ENCODE measurements at places on chromosomes 11 and 22. TPM values are rescaled to one million over a fixed set of nuclear protein-coding genes. Genes with fewer than 3 reads are reported as not detected.

DNA sequence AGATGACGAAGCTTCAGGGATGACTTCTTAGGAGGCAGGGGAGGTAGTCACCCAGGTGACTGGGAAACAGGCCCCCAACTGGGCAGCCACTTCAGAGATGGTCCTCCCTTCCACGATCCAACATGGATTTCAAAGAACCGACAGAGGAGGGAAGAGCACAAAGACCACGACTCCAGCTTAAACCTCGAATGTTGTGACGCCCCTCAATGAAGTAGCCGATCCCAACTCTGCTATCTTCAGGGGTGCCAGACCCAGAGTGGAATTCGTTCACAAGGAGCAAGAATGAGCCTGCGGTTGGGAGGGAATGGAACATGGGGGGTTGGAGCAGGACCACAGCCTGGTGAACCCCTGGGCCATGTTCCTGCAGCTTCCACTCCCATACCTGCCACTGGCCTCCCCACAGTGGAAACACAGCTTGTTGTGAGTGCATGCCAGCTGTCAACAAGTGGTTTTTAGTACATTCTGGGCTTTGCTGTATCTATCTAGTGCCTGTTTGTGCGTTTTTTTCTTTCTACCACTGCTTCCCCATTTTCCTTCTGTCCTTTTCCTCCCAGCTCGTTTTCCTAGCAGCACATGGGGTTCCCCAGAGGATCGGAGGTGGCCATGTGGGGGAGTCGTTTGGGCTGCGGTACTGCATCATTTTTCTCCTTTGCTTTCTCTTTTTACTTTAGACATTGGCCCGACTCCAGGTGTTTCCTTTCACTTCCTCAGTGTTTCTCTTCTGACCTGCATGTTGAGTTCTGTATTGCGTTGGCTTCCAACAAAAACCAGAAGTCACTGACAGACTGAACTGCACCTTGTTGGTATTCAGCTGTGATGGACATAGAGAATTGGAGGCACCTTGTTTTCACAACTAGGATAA, 65.8 kb downstream of the MORC2 start:
- DNase-seq, result no peak

DNA sequence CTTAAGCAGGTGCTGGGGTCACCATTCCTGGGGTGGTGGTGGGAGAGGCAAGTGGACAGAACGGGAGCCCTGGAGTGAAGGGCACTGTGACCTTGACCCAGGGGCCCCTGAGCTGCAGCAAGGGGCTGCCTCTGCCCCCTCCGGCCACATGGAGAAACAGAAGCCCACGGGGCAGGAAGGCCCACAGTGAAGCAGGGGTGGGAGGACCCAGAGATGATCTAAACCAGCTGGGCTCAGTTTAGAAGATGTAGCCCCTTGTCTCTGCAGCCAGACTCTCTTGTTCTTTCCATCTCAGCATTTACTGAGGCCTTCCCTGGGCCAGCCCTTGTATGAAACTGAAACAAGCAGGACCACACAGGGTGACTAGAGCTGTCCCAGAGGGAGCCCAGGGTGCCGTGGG, 30.5 kb downstream of the WNT11 start:
- no peak for DNase-seq

DNA sequence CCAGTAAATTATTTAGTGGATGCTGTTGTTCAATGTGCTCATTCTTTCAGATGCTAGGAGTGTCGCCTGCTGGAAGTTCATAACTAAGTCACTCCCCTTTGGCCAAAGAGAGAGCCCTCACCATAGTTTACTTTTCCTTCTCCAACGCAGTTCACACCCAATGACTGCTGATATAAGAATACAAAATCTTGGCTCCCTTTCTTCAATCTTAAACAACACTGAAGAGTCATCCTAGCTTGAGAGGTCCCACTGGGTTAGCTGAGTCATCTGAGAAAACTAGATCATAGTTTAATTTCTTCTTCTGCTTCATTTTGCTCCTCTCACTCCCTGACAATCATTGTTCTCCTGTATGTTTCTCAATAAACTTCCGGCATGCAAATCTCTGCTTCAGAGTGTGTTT, 5.4 kb upstream of the OR52L1 start:
- no peak for DNase-seq

GRCh38 chr11:121422675-121423074, 29.4 kb upstream of the SORL1 start:
- no peak for DNase-seq

DNA sequence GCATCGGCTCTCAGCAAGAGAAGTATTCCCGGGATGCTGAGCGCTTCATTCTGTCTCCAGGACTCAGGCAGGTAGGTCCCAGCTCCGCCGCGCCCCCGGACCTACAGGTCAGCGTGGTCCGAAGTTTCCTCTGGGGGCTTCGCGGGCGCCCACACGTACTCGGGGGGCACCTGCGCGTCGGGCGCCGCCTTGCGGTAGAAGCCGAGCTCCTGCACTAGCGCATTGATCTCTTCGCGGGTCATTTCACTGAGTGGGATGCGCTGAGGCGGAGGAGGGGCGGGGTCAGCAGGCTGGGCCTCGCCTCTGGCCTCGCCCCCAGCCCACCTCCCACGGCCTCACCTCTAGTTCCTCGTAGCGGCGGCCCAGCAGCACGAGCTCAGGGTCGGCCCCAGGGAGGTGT, 2.5 kb downstream of the SELENOM start:
- DNase-seq, result no peak

- no peak for DNase-seq
Observed at GRCh38 chr11:86811637-86812321, 11.4 kb downstream of the PRSS23 start.

Gene PGR
- 0.05 TPM for total RNA-seq

Gene MMP8
- total RNA-seq, result not detected

- DNase-seq, result no peak
Observed at GRCh38 chr11:67023957-67024353, 1.0 kb downstream of the SYT12 start.

GRCh38 chr11:76240161-76240540, 33.8 kb upstream of the WNT11 start:
- no peak for DNase-seq

- no peak for DNase-seq
Observed at GRCh38 chr22:47367993-47368945, 605.8 kb downstream of the TBC1D22A start.

DNA sequence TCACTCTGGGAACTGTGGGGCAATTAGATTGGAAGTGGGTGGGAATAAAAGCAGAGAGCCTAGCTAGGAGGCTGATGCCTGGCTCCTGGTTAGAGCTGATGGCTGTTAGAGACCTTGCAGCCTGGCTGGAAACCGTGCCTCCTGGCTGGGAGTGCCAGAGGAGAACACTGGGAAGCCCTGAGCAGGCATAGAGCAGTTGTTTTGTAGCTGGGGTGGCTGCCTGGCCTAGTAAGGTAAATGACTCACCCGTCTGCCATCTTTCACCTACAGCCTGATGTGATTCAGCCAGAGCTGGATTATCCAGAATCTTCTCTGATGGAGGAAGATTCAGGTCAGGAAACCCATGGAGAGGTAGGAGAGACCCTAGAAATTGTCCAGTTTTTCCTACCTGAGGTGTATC, 6.1 kb downstream of the UQCR10 start:
- no peak for DNase-seq

GRCh38 chr22:46672731-46673130, 52.5 kb downstream of the GRAMD4 start:
- DNase-seq, result no peak

GRCh38 chr11:34915136-34916014, 804 bp downstream of the APIP start:
- peak; percentile 4 for DNase-seq

Gene MCHR1
- total RNA-seq, result 11.2 TPM

DNA sequence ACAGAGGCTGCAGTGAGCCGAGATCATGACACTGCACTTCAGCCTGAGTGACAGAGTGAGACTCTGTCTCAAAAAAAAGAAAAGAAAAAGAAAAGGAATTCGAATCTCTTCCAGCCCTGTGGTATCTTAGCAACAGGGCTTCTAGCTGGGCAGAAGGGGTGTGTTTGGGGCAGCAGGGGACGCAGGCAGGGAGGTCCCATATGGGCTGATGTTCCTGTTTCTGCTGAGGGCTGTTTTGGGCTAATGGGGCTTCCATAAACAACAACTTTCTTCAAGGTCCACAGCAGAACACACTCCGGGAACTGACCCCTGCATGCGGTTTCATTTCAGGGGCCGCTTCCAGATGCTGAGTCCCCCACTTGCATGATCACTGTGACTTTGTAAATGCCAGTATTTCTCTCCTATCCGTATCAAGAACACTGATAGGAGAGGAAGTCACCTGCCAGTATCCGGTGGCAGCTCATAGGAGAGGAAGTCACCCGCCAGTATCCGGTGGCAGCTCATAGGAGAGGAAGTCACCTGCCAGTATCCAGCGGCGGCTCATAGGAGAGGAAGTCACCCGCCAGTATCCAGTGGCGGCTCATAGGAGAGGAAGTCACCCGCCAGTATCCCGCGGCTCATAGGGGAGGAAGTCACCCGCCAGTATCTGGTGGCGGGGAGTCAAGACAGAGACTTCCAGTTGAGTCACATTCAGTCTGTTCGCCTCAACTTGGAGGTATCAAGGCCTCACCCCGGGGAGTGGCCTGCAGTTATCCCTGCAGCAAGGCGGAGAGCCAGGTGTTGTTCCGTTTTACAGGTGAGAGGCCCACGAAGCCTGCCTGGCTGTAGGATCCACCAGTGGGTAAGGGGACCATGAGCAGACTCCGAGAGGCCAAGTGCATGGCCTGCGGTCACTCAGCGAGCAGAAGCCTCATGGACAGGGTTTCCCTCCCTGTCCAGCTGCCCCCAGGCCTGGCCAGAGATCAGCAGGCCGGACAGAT, 8.3 kb upstream of the FGF19 start:
- DNase-seq, result no peak

GRCh38 chr11:12822392-12823022, 148.3 kb downstream of the TEAD1 start:
- DNase-seq, result no peak

Gene KRTAP5-2
- total RNA-seq, result not detected

DNA sequence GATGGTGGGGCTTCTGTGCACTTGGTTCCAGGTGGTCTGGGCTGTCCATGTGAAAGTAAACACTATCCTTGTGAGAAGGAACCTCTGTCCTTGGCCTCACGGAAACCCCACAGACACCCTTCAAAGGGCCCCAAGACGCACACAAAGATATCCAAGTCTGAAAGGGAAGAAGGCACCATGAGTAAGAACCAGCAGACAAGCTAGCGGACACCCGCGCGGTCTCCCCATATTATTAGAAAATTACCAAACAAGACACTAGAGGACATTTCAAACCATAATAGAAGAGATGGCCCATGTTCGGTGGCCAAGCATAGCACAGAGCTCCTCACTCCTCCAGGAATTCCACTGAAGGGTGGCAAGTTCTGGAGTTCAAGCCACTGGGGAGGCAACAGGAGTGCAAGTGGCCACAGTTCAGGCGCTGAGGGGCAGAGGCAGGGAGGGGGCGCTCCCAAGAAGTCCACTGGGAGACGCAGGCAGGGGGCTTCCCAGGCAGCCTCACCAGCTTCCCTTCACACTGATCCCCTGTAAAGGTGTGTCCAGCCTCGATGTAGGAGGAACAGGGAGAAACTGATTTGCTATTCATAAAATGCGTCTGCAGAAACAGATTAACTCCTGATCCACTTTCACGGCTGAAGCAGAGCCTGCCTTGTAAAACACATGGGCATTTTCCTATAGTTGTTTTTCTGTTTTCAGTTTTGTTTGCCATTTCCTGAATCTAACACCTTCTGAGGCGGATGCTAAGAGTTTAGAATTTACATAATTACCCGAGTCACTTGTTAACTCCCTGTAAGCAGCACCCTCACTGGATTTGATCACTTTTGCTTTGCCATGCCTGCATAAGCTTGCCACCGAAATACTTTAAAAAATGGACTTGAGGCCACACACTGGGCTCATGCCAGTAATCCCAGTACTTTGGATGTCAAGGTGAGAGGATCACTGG, 9.1 kb upstream of the PPARA start:
- no peak for DNase-seq

GRCh38 chr11:120598517-120599257, 87.1 kb downstream of the GRIK4 start:
- no peak for DNase-seq

GRCh38 chr11:34602245-34602644, 18.6 kb upstream of the EHF start:
- no peak for DNase-seq

DNA sequence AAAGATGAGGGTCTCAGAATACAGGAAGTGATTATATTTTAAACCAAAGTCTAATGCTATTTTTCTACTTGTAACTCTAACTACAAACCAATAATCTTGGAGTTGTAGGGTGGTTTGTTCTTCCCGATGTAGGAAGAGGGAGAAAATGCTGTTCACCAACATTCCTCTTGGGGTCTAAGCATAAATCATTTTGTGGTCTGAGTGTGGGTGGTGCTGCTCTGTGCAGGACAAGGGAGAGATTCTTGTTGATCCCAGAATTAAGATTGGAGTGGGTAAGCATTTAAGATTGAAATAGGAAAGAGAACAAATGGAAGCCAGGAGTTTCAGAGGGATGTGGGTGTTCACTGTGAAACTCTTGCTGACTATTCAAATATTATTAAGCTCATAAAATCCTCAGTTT, 38.6 kb upstream of the MMP13 start:
- DNase-seq, result no peak

DNA sequence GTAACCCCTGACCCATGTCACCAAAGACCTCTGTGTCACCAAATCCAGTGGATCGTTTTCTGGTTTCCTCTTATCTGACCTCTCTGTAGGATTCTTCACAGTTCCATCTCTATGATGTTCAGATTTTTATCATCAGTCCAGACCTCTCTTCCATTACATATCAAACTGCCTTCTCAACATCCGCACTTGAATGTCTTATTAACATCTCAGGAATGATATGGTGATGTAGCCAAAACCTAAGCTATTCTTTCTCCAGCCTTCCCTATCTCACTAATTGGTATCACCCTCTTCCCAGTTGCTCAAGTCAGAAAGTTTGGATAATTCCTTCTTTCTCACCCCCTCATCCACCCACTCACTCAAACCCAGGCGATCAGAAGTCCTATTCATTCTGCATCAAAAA, 13.4 kb downstream of the APLNR start:
- DNase-seq, result no peak

Gene CNIH2
- total RNA-seq, result 5.8 TPM

DNA sequence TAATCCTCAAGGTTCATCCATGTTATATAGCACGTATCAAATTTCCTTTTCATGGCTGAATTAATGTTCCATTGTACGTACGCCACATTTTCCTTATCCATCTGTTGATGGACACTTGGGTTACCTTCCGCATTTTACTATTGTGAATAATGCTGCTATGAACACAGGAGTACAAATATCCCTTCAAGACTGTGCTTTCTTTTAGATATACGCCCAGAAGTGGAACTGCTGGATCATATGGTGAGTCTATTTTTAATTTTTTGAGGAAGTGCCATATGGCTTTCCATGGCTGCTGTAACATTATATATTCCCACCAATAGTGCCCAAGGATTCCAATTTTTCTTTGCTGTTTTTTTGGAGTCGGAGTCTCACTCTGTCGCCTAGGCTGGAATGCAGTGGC, 6.0 kb downstream of the MRPL40 start:
- DNase-seq, result no peak

Gene FGF19
- total RNA-seq, result not detected

- peak; percentile 3 for DNase-seq
Observed at GRCh38 chr11:79600711-79601110, 159.9 kb upstream of the TENM4 start.

- peak; percentile 64 for DNase-seq
Observed at GRCh38 chr22:39997939-39998726, 3.4 kb downstream of the FAM83F start.

Measured in SJCRH30 (cell line).